ENCODE measurements at places on chromosomes 3 and 15.
A peak's percentile ranks its signal among the peaks of the same experiment; 100 is the strongest.

DNA sequence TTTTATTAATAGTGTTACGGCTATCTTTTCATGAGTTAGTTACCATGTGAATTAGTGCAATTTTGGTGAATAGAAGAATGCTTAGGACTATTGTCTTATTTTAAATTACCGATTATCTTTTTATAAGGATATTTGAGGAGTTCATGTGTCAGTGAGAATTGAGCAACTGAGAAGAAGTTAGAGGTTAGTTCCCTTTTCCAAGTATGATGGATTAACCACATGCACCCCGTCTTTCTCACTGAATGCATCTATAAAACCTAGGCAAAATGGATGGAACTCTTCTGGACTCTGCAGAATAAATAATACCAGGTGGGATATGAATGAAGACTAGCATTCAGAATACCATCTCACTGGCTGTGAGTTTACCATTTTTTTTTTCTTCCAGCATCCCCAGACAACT lies 74.3 kb downstream of the TCF12 start:
- DNase-seq: no peak

DNA sequence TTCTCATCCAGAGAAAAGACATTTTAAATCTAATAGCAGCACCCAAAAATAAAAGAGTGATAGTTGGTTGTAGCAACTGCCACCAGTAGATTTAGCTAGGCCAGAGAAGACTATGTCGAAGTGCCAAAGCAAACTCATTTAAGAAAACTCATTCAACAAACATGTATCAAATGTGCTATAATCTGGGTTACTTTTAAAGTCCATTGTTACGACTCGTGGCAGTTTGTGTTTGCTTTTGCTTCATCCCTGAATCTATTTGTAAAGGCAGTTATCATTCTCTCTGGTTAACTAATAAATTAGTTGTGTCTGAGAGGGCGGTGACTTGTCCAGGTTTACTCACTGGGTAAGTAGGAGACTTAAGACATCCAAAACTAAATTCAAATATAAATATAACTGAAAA lies 159.4 kb downstream of the ZIC4 start:
- DNase-seq: no peak

DNA sequence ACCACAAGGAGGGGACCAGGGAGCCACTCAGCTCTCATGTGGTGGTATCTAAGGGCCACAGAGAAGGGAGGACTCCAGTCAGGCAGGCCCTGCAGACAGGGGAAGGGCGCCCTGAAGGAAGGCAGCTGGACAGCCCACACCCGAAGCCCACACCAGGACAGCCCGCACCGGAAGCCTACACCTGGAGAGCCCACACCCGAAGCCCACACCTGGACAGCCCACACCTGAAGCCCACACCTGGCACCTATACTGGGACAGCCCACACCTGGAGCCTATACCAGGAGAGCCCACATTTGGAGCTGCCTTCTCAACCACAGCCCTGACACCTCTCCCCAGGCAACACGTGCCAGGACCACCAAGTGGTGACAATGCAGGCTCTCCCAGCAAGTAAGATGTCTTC lies 11.7 kb downstream of the TPRA1 start:
- no peak for DNase-seq

GRCh38 chr3:31831591-31831990 lies 149.5 kb downstream of the OSBPL10 start:
- DNase-seq: no peak

- peak; percentile 38 for DNase-seq
Observed at GRCh38 chr3:190671658-190672057, 157.8 kb downstream of the IL1RAP start.

DNA sequence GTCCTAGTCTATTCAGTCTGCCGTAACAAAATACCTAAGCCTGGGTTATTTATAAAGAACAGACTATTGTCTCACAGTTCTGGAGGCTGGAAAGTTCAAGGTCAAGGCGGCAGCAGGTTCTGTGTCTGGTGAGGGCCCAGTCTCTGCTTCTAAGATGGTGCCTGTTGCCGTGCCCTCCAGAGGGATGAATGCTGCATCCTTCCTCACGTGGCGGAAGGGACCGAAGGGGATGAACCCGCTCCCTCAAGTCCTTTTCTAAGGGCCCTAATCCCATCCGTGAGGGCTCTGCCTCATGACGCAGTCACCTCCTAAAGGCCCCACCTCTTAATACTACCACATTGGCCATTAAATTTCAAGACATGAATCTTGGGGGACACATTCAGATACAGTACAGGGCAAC lies 133.7 kb downstream of the CHSY1 start:
- DNase-seq: no peak
